ENCODE measurements at places on chromosomes 7 and 10.

DNA sequence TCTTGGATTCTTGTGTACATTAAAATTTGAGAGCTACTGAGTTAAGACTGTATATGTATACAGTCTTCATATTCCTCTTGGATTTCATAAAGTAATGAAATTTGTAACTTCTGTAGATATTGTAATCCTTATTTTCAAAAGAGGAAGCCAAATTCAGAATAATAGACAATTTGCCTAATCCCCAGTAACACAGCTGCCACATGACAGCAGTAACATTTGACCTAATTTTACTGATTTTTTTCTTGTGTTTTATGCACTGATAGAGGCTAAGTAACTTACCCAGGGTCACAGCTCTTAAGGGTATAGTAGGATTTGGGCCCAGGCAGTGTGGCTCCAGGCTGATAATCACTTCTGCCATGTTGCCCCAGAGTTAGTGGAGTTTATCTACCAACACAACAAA is 40.4 kb upstream of the IL6 start:
- no peak for DNase-seq

DNA sequence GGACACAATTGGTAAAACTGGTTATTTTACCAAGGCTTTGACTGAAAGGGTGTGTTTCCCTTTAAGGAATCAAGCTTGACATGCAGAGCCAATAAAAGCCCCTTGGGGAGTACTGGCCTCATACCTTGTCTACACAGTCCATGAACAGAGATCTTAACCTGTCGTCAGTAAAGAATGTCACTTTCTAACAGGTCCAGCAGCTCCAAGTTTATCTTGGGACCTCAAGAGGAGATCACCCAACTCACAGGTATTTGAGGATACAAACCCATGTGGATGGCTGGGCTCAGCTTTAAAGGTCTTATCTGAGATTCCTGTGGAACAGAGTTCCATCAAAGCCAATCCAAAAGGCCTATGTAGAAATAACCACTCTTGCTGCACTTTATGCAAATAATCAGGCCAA is 61.3 kb downstream of the COA1 start:
- DNase-seq = no peak

- no peak for DNase-seq
Measured at GRCh38 chr10:96858706-96859050, 26.6 kb downstream of the LCOR start.

GRCh38 chr7:22563621-22564241 is 63.7 kb upstream of the STEAP1B start:
- no peak for DNase-seq

- no peak for DNase-seq
Measured at GRCh38 chr7:13259930-13260329, 572.5 kb downstream of the ARL4A start.

GRCh38 chr7:116582806-116583444 is 58.1 kb downstream of the CAV1 start:
- DNase-seq = no peak

- no peak for DNase-seq
Measured at GRCh38 chr10:94000638-94001415, 7.1 kb downstream of the PLCE1 start.

GRCh38 chr10:14032406-14032998 is 298.2 kb downstream of the FRMD4A start:
- DNase-seq = peak; percentile 19

GRCh38 chr10:60535427-60535826 is 145.8 kb upstream of the ANK3 start:
- DNase-seq = no peak

GRCh38 chr10:114320249-114321116 is 81.4 kb downstream of the VWA2 start:
- no peak for DNase-seq

GRCh38 chr10:79387466-79387973 is 40.3 kb downstream of the PPIF start:
- no peak for DNase-seq

DNA sequence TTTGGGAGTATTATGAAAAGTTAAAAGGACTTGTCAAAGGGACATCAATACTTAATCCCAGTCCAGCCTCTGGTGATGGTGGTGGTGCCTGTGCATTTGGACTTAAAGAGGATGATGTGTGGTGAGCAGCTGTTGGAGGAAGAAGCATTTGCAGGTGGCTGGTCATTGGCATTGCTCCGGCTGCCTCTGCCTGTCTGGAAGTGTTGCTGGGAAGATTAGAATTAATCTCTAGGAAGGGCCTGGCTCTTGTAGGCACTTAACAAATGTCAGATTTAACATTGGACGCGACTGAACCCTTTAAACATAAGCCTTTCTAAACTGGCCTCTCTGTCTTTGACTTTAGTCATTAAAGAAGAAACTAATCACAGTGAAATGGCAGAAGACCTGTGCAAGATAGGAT is 58.8 kb downstream of the FIGNL1 start:
- no peak for DNase-seq

- no peak for DNase-seq
Measured at GRCh38 chr10:44723082-44723481, 188.1 kb upstream of the TMEM72 start.

DNA sequence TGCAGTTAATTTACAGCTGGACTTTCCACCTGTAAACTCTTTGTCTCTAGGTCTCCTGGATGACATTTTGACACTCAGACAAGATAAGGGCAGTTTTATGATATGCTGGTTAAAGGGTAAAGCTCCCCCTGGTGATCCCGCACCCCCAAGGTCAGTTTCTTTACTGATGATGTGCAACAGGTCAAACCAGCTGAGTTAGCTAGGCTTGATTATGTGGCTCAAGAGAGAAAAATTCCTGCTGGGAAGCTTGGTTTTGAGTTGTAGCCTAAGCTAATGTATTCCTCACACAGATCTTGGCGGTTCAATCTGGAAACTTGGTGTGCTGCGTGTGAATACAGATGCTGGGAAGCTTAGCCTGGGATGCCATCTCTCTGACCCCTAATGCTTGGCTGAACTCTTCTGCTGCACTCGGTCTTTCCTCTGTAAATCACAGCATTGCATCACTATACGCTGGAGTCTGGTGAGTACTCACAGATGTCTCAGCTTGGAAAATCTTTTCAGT is 11.4 kb upstream of the AKR1D1 start:
- DNase-seq = no peak

DNA sequence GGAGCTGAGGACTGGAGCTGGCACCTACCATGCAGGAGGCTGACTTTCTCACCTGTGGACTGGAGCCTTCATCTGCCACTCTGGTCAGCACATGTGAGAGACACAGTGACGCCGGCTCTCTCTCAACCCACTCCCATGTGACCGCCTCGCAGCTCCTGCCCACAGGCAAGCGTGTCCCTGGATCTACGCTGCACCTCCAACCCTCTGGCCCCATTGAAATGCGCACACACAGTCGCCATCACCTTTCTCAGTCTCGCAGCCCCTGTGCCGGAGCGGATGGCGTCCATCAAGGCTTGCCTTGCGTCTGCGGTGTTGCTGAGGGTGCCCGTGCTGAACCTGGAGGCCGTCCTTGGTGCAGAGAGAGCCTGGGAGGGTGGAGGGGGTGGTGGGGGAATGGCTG is 242.2 kb upstream of the GRB10 start:
- no peak for DNase-seq

DNA sequence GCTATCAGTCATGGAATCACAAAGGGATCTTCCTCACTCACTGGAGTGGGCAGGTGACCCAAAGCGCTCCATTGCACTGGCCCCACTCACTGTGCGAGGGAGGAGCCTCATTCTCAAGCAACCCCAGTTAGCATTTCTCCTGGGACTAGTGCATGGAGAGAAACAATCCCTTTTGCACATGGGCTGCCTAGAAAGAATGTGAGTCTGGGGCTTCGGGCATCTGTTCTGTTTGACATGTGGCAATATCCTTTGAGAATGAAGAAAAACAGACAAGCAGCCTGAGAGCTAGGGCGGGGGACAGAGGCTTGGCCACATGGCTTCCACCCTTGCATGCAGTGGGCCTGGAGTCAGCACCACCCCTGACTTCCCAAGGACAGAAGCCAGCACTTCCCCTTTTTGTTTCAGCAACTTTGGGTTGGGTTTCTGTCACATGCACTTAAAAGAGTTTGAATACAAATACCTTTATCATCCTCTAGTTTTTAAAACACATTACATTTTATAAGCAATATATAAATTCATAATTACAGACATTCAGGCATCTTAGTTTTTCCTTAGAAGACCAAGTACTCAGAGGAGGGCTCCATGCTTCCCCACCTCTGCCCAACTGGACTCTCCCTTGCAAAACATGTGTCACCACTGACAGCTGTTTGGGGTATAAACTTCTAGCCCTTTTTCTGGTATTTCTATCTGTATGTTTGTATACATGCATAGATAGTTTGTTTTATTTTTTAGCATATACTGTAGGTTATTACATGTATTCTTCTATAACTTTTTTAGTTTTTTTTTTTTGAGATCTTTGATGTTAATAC is 73.8 kb downstream of the RBM20 start:
- no peak for DNase-seq

- DNase-seq = no peak
Measured at GRCh38 chr10:92001581-92001980, 78.0 kb downstream of the BTAF1 start.

DNA sequence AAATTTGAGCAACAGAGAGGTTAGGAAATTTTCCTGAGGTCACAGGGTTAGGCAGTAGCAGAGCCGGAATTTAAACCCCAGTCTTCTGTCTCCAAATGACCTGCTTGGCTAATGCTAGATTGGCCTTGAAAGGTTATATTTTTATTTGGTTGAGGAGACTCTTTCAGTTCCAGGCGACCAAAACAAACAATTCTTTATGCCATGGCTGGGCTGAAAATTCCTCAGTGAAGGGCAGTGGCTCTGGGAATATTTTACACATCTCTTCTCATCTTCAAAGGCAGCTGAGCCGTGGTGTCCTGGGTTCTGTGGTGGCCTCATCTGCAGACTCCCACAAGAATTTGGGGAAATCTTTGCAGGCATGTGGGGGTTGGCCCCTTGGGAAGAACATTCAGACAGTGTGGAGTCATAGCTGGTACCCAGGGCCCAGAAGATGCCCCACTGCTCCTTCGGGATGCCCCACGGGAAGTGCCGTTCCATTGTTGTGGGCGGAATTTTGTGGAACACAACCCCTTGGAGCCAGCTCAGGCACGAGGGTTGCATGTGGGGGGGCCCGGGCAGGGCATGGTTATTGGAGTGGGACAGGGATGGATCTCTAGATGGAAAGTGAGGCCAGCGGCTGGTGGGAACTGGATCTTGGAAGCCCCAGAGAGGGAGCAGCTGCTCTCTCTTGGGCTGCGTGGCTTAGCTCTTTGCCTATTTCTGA is 33.2 kb downstream of the RPS24 start:
- DNase-seq = no peak

DNA sequence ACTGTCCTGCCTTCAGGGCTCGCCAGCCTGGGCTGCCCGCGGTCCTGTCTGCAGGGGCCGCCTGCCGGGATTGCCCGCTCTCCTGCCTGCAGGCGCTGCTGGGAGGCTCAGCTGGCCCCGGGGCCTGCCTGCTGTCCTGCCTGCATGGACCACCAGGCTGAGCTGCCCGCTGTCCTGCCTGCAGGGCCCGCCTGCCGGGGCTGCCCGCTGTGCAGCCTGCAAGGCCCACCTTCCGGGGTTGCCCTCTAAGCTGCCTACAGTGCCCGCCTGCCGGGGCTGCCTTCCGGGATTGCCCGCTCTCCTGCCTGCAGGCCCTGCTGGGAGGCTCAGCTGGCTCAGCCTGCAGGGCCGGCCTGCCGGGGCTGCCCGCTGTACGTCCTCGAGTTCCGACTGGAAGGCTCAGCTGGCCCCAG is 164.4 kb downstream of the GLRX3 start:
- DNase-seq = peak; percentile 23

GRCh38 chr10:123967626-123968243 is 76.1 kb upstream of the CPXM2 start:
- DNase-seq = peak; percentile 31

GRCh38 chr7:130791746-130792145 is 57.7 kb upstream of the KLF14 start:
- DNase-seq = no peak

GRCh38 chr7:103704701-103705100 is 258.7 kb upstream of the SLC26A5 start:
- no peak for DNase-seq

- no peak for DNase-seq
Measured at GRCh38 chr7:149495785-149496641, 1.6 kb downstream of the ZNF746 start.

GRCh38 chr7:141251957-141252356 is 178.1 kb downstream of the TMEM178B start:
- DNase-seq = no peak

DNA sequence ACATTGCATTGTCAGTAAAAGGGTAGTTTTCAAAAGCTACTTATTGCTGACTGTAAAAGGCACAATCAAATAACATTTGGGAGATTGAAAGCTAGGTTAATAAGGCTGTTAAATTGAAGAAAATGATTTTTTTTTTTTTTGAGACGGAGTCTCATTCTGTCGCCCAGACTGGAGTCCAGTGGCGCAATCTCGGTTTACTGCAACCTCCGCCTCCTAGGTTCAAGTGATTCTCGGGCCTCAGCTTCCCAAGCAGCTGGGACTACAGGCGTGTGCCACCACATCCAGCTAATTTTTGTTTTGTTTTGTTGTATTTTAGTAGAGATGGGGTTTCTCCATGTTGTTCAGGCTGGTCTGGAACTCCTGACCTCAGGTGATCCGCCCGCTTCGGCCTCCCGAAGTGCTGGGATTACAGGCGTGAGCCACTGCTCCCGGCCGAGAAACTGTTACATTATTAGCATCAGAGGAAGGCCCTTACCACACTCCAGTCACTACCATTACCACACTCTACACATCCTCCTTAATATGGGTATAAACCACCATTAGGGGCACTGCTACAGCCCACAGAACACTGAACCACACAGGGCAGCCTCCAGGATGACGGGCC is 1.0 kb downstream of the CYP51A1 start:
- DNase-seq = no peak

GRCh38 chr10:96978621-96979154 is 146.6 kb downstream of the LCOR start:
- no peak for DNase-seq
